ENCODE measurements at places on chromosomes 1 and 21. TPM values are rescaled to one million over a fixed set of nuclear protein-coding genes. Genes with fewer than 3 reads are reported as not detected.

Gene AHCYL1
- total RNA-seq = 64.3 TPM

Gene IQCC
- total RNA-seq = 8.7 TPM

Gene LDLRAP1
- 16.9 TPM for total RNA-seq

Gene RGS21
- not detected for total RNA-seq

Gene C1orf116
- total RNA-seq = not detected

Gene MPL
- total RNA-seq = not detected

Data from M059J (cell line).